ENCODE measurements at places on chromosomes 5 and 9.

GRCh38 chr5:54415147-54415546 lies 40.4 kb upstream of the HSPB3 start:
- no peak for DNase-seq

DNA sequence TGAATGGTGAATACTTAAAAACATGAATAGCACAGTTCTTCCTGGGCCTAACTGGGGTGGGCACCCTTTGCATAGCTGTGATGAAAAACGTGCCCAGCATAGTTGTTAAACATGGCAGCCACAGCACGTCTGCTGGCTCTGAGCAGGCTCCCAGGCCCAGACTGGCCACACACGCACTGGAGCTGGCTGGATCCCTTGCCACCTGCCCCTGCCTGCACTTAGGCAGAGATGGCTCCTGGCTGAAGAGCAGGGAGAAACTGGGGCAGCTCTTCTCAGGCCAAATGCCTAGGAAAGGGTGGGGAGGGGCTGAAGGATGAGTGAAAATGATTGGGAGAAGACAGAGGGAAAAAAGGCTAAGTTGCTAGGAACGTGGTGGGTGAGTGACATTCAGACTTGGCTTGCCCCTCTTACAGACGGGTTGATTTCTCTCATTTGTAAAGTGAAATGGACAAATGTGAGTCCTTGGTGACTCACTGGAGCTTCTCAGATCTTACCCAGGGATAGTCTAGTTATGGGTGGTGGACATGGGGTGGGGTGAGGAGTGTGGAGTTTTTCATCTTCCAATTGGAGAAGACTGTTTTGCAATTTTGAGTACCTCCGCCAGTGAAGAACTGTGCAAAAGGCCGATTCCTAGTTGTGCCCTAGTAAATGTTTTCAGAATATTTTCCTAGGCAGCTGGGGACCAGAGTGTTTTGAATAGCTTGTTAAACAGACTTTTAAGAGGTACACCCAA lies 42.4 kb downstream of the TRIO start:
- no peak for DNase-seq

- DNase-seq: no peak
Observed at GRCh38 chr5:157484768-157485167, 24.8 kb downstream of the NIPAL4 start.

DNA sequence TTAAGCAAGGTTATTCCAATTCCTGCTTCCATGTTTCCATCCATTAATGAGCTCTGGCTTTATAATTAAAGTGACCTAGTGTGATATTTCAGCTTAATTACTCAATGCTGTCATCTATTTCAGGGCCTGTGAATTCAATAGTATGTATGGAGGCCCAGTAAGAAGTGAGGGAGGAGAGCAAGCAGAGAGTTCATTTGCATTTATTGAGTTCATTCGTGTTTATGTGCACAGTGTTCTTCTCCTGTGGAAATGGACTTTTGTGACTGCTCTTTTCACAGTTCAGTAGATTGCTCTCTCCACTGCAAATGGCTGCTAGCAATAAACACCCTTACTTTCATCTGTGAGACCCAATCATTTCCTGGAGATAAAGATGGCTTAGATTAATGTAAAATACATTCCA lies 130.9 kb downstream of the CEMIP2 start:
- DNase-seq: no peak

DNA sequence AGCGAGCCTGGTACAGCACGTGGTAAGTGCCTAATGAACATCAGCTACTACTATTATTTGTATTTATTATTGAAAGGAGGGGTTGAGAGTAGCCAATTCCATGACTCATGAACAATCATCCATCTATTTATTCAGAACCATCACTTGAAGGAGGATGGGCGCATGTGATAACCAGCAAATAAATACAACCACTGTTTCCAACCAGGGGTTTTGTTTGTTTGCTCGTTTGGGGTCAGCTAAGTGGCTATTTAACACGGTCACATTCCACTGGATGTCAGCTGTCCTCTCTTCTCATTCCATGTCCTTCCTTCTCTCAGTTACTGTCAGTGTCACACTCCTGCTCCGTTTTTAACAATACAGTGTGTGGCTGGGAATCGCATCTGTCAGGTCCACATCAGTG lies 8.6 kb downstream of the RAPGEF1 start:
- DNase-seq: no peak

GRCh38 chr5:127957183-127957582 lies 126.4 kb upstream of the SLC12A2 start:
- DNase-seq: no peak

GRCh38 chr9:112664531-112664930 lies 53.4 kb downstream of the INIP start:
- DNase-seq: no peak

DNA sequence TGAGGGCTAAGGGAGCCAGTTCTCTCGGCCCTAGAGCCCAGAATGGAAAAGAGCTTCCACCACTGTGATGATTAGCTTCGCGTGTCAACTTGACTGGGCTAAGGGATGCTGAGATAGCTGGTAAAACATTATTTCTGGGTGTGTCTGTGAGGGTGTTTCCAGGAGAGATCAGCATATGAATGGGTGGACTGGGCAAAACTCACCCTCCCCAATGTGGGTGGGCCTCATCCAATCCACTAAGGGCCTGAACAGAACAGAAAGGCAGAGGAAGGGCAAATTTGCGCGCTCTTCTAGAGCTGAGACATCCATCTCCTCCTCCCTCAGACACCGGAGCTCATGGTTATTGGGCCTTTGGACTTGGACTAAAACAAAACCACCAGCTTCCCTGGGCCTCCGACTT lies 20.9 kb upstream of the AKNA start:
- DNase-seq: no peak

DNA sequence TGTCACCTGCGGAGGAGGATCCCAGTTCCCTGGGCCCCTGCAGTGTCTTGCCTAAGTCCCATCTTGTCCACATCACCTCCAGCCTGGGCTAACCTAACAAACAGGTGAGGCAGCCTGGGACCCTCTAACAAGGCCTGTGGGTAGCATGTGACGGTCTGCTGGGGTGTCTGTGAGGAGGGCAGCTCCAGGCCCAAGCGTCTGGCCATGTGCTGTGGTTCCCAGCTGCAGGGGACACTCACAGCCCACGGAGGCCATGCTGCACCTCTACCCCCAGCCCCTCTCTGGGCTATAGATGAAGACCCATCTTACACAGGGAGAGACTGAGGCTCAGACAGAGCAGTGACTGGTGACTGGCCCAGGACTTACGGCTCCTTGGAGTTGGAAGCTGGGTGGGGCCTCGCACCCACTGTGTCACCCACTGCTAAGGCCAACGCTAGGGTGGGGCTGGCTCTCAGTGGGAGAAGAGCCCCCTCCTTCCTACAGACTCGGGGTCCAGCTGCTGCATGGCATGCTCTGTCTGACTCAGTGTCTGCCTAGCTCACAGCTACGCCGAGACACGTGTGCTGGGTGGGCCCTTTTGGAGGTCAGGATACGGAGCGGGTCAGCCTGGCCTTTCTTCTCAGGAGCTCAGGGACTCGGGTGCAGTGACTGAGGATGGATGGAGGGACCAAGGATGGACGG lies 40.8 kb upstream of the RNF130 start:
- DNase-seq: no peak

- DNase-seq: no peak
Observed at GRCh38 chr9:128943832-128944620, 3.4 kb downstream of the DOLK start.

- no peak for DNase-seq
Observed at GRCh38 chr5:87944553-87945285, 323.9 kb downstream of the TMEM161B start.

GRCh38 chr5:139808481-139809330 lies 13.1 kb downstream of the PSD2 start:
- no peak for DNase-seq

DNA sequence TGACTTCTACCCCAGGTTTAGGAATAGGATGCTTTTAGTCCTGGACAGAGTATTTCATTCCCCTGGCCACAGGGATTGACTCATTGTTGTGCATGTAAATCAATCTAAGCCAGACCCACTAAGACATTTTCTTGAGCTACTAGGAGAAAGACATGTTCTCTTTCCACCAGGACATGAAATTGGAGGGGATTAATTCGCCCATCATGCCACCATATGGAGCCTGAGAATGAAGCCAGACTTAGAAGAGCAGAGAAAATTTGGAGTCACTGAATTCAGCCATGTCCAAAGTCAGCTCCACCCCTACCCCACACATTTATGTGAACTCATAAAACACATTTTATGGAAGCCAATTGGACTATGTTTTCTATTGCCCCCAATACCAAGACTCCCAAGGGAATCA lies 322.5 kb downstream of the NFIB start:
- no peak for DNase-seq

DNA sequence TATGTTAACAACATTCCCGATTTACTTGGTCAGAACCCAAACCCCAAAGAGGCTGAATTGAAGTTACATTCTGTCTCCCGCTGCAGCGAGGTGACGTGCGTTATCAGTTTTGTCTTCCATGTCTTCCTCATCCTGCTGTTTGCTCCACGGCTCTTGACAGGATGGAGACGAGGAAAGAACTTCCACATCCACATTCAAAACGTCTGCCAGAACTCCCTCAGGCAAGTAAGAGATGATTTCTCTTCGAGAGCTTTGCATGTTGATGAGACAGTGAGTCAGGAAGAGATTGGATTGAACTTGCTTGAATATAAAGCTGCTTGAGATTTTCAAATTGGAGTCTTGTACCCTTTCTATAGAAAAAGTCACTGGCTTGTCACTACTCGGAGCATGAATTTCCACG lies 242.6 kb downstream of the AUH start:
- DNase-seq: no peak

DNA sequence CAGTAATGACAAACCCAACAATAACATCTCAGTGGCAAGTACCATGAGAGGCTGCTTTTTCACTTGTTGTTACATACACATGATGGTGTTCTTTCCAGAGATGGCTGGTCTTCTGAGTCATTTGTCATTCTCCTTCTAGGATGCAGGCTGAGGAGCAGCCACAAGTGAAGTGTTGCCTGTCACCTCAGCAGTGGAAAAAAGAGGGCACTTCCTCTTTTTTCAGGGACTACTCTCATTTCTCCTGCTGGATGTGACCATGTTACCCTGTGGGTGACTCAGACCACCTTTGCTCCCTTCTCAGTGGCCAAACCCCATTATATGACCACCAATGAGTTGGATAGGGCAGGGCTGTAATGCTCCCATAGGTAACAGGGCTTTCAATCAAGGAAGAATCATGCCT lies 587.0 kb upstream of the ADAMTS16 start:
- DNase-seq: no peak

DNA sequence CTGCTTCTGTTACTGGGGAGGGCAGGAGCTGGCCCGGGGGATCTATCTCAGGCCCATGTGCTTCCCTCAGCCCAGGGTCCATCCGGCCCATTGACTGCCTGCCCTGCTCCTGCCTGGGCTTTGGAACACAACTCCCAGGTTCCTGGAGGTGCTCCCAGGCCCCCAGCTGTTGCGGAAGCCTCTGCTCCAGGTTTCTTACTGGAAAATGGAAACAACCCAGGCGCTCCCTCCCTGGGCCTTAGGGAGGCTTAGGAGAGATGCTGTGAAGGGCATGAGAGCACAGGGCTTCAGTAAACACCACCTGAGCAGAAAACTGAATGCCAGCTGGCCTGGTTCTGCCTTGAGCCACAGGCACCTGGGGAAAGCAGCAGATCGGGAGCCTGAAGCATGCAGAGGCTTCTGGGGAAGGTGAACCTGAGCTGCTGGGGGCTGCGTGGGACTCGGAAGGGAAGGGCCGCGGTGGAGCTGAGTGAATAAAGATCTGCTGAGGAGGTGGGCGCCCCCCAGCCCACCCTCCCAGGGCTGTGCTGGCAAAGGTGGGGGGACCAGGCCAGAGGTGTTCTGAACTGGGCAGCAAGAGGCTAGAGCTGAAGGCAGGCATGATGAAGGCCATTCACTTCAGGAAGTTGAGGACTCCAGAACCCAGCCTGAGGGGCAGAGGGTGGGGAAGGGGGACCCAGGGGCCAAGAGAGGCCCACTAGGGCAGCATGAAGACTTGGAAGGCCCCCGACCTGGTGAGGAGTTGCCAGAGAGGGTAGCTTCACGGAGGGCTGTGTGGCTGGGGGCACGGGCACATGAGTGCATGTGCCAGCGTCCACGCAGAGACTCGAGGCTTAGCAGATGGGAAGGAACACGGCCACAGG lies 64.8 kb downstream of the SHB start:
- DNase-seq: no peak

GRCh38 chr5:71601222-71602026 lies 14.3 kb downstream of the MCCC2 start:
- peak; percentile 55 for DNase-seq

- DNase-seq: no peak
Observed at GRCh38 chr9:107214381-107214780, 68.7 kb upstream of the RAD23B start.

- DNase-seq: no peak
Observed at GRCh38 chr9:68609901-68610415, 69.3 kb upstream of the TMEM252 start.

DNA sequence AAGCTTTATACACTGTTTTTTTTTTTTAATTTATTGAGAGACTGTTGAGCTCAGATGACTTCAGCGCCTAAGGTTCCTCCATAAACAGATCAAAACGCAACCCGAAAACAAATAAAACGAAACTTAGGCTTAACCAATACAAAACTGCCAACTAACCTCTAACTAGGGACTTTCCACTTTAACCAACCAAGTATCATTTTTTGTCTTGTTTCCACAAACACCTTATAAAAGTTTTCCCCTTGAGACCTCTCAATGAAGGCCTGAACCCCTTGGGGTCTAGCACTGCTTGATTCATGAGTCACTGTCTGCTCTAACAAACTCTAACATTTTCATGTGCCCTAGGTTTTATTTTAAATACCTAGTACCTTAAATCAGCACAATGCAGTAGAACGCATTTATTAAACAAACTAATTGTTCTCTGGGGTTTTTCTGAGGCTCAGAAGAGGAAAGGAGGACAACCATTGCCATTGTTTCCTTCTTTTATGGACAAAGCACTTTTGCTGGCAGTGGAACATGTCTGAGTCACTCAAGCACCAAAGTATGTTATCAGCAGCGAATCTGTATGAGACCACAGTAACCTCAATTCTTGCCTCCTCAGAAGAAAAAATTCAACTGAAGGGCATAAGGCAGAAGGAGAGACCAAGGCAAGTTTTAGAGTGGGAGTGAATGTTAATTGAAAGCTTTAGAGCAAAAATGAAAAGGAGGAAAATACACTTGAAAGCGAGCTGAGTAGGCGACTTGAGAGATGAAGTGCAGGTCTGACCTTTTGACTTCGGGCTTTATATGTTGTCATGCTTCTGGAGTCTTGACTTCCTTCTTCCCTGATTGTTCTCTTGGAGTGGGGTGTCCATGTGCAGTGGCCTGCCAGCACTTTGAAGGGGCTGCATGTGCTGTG lies 97.7 kb upstream of the HCN1 start:
- no peak for DNase-seq

DNA sequence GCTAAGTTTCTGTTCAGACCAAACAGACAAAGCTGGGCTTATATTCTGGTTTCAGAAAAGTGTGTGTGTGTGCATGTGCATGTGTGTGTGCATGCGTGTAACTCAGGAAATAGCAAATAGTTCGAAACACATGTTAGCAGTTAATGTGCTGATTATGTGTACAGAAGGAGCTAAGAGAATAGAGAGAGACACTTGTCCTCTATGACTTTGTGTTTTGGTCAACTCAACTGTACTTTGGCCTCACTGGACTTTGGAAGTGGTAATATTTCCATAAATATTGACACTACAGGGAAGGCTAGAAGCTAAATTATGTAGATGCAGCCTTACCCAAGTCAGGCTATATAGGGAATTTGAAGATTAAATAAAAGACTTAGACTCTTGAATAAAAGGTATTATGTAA lies 155.5 kb downstream of the RAB3C start:
- no peak for DNase-seq
